ENCODE measurements at places on chromosomes 12 and 14.
A peak's percentile ranks its signal among the peaks of the same experiment; 100 is the strongest.

GRCh38 chr12:80099259-80099658, at the start of gene OTOGL:
TSS of gene OTOGL (plus strand) at chr12:80099537. CDS start at chr12:80209432, 109,895 bp downstream.
- no peak for DNase-seq

GRCh38 chr12:116551151-116551550, 8.0 kb upstream of the MAP1LC3B2 start:
- DNase-seq = no peak

- DNase-seq = no peak
Measured at GRCh38 chr14:68268197-68268596, 448.6 kb downstream of the RAD51B start.

GRCh38 chr14:89267163-89267562, 149.9 kb downstream of the FOXN3 start:
- DNase-seq = no peak

DNA sequence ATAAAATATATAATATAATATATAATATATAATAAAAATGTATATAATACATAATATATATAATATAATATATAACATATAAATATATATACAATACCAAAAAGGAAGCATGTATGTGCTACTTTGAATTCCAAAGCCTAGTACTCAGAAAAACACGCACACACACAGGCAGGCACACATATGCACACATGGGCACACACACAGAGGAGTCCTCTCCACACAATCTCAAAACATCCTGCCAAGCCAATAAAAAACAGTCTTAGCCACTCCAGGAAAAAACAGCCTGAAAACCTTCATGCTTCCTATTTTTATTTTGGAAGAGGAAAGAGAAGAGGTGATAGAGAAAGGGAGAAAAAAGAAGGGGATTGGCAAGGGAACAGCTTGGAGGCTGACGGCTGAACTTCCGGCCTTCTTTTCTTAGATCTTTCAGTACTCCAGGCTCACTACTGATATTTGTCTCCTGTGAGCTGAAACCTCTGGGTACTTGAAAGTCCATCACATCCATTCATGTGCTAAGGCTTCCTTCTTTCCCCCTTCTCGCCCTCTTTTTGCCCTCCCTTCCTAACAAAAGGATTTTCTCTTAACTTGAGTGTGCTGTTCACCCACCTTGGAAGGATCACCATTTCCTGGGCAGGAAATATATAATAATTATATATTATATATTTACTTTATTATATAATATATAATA, 394.2 kb downstream of the NUAK1 start:
- no peak for DNase-seq

- DNase-seq = no peak
Measured at GRCh38 chr14:74483321-74483720, 9.8 kb downstream of the NPC2 start.

DNA sequence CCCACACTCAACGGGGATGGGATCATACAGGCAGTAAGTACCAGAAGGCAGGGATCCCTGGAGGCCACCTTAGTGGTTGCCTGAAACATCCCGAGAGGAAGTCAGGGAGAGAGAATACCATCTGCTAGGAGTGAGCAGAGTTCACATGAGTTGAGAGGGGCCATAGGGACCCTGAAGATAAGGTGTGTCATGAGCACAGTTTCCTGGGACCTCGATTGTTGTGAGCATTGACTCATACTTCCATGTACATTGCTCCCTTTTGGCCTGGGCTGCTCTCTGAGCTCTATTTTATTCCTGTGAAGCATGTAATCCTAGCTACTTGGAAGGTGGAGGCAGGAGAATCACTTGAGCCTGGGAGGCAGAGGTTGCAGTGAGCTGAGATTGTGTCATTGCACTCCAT, 120.5 kb downstream of the TBC1D30 start:
- DNase-seq = no peak

DNA sequence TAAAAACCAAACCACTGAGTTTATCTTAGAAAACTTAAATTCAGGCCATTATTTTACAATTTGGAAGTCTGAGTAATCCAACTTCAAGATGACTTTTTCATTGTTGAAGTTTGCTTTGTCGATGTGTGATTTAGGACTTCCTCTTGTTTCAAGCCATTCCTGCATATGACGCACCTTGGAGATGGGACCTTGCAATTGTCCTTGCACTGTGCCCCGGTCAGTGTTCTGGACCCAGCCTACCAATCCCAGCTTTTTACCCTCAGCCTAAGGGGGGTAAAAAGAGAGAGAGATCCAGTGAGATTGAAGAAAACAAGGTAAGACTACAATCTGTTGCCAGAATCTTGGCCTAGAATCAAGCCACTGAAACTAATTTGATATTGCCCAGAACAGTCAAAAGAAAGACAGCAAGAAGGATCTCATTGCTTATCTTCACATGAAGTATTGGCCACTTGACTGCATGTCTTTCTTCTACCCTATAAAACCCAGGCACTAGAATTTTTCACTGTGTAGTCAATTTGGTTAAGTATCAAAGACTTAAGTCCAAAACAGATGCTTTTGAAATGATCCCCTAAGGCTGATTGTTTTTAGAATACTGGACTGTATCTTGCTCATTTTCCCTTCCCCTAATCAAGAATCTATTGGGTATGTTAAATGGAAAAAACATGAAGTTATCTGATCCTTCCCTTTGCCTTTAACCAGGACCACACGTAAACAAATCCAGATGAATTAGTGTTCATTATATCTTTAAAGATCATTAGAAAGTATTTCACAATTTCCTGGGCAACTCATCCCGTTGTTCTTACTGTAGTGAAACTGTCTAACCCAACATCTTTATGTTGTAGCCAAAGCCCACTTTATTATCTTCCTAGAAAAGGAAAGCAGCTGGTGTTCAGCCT, 2.4 kb upstream of the MLH3 start:
- DNase-seq = no peak

DNA sequence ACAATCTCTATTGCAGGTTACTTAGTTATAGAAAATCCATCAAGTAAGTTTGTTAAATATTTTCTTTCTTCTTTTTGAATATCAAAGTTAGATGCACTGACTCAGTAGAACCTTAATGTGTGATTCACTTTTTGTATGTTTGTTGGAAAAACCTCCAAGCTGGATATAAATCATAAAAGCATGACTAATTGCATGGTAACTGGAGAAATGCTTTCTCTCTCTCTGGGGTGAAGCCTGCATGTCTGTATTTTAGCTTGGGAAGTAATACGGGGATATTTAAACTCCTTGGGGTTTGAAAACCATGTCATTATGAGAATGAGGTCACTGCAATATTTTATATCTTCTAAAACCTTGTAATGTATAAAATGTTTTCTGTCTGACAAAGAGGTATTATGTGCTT, 58.6 kb upstream of the MYF6 start:
- no peak for DNase-seq

GRCh38 chr12:91982946-91983345, 162.7 kb downstream of the BTG1 start:
- no peak for DNase-seq

DNA sequence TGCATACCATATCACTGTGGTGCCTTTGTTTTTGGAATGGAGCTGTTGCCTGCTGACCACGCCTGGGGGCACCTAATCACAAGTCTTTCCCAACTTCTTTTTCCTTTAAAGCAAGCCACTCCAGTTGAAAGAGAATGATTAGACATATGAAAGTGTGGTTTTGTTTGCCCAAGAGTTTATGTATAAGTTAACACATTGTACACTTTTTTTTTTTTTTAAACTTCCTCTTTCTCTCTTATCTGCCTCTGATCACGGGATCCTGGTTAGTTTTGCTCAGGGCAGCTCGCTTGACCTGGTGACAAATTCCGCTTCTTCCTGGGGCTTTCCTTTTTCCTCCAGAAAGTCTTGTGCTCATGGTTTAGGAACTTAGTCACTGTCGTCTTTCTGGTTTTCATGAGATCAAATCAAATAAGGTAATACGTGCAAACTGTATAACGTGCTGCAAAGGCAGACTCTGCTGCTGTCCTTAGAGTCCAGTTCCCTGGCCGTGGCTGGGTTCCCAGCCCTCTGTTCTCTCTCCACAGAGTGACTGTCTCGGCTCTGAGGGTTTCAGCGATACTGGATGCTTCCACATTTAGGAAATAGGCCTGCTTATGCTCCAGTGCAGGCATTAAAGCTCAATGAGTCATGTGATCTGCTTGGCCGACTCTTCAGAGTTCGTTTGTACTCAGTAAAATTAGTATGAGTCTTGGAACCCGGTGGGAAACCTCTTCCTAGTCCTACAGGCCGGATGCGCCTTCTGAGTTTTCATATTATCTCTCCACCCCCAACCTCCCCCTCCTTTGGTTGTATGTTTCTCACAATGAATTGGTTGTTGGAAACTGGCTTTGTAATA, 15.2 kb downstream of the RASSF3 start:
- DNase-seq = no peak

DNA sequence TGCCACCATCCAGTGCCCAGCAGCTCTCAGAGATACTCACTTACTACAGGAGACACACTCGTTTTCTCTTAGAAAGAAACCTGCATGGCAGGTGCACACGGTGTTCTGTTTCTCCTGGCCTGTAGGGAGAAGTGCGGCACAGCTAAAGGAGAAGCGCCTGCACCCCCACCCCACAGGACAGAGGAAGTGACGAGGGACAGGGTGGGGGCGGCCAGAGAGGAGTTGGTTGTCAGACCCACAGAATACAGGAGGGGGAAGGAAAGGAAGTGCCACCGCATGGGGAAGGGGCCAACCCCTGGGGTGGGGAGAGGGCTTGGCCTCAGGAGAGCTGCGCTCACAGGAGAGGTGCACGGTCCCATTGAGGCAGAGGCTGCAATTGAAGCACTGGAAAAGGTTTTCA, 8.8 kb downstream of the TNFRSF1A start:
- DNase-seq = no peak

DNA sequence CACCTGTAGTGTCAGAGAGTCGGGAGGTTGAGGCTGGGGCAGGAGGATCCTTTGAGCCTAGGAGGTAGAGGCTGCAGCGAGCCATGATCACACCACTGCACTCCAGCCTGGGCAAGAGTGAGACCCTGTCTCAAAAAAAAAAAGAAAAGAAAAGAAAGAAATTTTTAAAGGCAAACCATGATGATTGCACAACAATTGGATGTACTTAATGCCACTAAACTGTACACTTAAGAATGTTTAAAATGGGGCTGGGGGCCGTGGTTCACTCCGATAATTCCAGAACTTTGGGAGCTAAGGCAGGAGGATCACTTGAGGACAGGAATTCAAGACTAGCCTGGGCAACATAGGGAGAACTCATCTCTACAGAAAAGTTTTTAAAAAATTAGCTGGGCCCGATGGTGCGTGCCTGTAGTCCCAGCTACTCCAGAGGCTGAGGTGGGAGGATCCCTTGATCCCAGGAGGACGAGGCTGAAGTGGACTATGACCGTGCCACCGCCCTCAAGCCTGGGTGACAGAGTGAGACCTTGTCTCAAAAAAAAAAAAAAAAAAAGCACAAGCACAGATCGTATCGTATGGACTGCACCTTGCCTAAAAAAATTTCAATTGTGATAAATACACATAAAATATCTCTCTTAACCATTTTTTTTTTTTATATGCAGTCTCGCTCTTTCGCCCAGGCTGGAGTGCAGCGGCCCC, 32.7 kb downstream of the JAG2 start:
- no peak for DNase-seq

GRCh38 chr12:84791444-84791843, 121.2 kb downstream of the SLC6A15 start:
- no peak for DNase-seq

GRCh38 chr12:108757856-108758255, 26.5 kb upstream of the CORO1C start:
- no peak for DNase-seq

DNA sequence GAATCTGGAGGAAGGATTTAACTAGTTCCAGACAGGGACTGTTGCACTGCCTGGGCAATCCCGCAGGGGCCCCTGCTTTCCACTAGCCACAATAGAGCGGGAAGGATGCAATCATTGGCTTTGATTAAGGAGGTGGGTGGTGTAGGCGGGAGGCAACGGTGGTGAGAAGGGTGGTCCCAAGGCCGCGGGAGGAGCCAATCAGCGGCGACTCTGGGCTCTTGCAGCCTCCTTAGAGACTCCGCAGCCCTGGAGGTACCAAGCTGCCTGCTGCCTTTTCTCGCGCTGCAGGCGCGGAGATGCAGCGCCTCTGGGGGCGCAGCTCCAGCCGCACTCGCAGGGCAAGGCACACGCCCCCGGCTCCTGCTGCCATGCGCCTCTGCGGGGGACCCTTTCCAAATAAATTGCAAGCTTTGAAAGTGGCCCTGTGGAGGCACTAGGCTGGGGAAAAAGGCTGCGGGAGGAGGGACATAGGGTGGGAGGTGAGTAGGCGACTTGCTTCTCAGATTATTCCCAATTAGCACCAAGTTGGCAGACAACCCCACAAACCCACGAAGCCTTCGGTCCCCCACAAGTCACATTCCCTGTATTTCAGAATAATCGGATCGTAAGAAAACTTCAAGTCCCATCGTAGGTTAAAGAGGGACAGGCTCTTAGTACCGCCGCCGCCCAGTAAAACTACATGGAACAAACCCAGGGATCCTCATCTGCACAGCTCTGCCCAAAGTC, 858 bp upstream of the KCNA1 start:
- DNase-seq = no peak

DNA sequence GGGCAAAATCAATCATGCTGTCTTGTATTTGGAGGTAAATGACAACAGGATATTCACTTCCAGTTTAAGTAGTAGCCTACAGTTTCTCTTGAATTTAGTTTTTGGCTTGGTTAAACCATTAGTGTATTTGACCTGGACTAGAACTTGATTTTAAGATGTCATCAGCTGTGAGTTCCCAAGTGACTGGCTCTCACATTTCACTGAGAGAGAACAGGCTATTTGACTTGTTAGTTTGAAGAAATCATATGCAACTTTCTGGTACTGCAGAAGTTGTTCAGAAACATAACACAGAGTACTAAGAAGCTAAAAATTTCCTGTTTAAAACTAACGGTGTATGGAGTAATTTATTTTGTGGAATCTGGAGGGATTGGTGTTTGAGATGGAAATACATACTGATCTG, 22.3 kb downstream of the MNAT1 start:
- no peak for DNase-seq

DNA sequence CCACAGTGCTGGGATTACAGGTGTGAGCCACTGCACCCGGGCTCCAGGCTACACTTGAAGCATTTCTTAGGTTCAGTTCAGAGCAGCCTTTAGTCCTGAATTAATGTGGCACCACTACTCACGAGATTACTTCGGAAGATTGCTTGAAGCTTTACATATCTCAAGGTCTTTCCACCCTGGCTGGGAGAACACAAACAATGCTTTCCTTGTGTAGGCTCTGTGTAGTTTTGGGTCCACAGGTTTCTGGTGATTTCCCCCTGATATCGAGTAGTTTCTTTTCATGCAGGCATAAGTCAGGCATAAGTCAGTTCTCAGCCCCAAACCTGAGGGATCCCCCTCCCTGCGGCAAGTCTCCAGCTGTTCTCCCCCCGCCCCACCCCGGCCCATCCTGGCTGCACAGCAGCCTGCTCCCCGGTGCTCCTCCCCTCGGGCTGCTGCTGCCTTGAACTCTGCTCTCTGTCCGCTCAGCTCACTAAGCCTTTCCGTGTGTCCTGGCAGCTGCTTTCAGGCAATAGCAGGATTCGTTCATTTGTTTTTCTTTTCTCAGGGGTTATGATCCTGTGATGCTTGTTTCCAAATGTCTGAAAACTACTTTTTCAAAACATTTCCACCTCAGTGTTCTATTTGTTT, 417.7 kb downstream of the TMEM121 start:
- peak; percentile 29 for DNase-seq

DNA sequence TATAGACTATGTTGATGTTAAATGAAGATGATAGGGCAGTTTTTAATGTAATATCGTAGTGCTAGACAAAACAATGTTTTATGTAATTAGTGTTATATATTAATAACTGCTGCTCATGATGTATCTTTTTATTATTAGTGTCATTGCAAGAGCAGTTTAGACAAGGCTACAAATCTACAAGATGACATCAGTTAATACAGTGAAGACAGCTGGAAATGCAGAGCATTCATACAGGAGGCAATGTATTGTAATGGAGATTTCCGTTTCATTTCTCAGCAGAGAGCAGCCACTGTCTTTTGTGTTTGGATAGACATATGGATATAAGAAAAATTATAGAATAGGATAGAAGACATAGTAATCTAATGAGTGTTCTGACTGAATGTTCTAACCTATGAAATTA, 178.0 kb downstream of the FOXG1 start:
- DNase-seq = no peak
